ENCODE measurements at places on chromosomes 12 and 14.

GRCh38 chr12:132908145-132909029, 21.0 kb upstream of the CHFR start:
- DNase-seq: peak; percentile 98

DNA sequence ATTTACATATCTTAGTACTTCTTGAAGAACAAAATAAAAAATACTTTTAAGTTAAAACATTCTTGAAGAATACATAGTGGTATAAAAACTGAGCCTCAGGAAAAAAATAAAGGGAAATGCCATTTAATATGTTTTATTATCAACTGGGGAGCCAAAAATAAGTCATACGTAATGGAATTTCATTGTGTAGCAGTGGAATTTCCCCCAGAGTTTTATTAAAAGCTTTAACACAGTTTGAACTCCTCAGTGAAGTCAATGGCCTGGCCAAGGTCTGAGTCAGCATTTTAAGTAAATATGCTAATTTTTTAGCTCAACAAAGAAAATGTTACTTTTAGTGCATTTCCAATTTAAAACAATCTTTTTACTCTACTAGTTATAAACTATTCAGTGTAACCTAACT, 350.1 kb upstream of the ATP2B1 start:
- no peak for DNase-seq

GRCh38 chr12:116202940-116203339, 74.6 kb downstream of the MED13L start:
- DNase-seq: no peak

DNA sequence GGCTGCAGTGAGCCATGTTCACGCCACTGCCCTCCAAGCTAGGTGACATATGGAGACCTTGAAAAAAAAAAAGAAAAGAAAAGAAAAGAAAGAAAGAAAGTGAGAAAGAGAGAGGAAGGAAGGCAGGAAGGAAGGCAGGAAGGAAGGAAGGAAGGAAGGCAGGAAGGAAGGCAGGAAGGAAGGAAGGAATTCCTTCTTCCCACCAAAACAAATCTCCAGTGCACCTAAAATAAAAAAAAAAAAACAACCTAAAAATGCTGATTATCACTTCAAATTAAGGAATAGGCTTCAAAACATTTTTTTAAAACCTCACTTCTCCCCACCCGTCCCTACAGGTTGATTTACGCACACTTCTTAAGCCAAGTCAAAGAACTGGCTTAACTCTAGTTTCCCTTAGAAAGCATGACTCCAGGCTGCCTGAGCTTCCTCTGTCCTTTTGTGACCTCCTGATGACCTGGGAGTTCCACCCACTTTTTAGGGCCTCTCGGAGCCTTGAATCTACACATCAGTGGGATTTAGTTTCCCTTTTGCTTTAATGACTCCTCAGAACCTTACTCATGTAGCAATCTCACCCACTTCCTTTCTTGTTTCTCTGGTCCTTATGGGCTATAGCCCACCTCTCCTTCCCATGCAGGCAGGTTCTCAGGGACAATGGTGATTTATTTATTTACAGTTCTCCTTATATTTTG, 18.6 kb downstream of the DUSP6 start:
- DNase-seq: no peak

GRCh38 chr14:75972801-75973421, 8.9 kb downstream of the TGFB3 start:
- DNase-seq: no peak

Measured in CD4-positive, alpha-beta T cell treated with Interleukin-2 at 100 ng/mL for 4 hours (primary cell).